ENCODE measurements at places on chromosomes 12 and 14. TPM values are rescaled to one million over a fixed set of nuclear protein-coding genes. Genes with fewer than 3 reads are reported as not detected.

GRCh38 chr14:70692210-70692609 is 50.5 kb downstream of the TTC9 start:
- no peak for DNase-seq

DNA sequence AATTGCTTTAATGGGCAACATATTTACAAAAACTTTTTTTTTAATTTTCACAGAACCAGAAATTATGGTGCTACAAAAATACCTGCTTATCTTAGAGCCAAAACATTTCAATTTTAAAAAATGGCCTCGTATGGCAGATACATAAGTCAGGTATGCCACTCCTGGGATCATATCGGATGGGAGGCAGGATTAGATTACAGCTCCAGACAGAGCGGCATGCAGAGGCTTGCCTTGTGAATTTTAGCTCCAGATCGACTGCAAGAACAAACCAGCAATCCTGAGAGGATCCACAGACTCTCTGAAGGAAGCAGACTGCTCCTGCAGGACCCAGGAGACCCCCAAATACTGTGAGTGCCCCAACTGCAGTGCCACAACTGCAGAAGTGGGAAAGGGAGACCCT is 169.3 kb upstream of the AMIGO2 start:
- no peak for DNase-seq

GRCh38 chr14:24411443-24412389 is 12.9 kb downstream of the NYNRIN start:
- peak; percentile 68 for DNase-seq

Gene MANSC4
- 0.12 TPM for total RNA-seq
